ENCODE measurements at places on chromosomes 4 and X. TPM values are rescaled to one million over a fixed set of nuclear protein-coding genes. Genes with fewer than 3 reads are reported as not detected.

DUSP9 gene
- 0.08 TPM for polyA plus RNA-seq

GUCY2F gene
- not detected for polyA plus RNA-seq

NEUROG2 gene
- not detected for polyA plus RNA-seq

XAGE1A gene
- polyA plus RNA-seq = not detected

GABRA4 gene
- not detected for polyA plus RNA-seq

TLR7 gene
- polyA plus RNA-seq = not detected

ARHGAP4 gene
- 116 TPM for polyA plus RNA-seq

SRPK3 gene
- not detected for polyA plus RNA-seq

FUNDC2 gene
- 178 TPM for polyA plus RNA-seq

NSG1 gene
- polyA plus RNA-seq = 49.8 TPM

ARMCX4 gene
- 0.78 TPM for polyA plus RNA-seq

OPRPN gene
- not detected for polyA plus RNA-seq

KIT gene
- 0.98 TPM for polyA plus RNA-seq

ARX gene
- polyA plus RNA-seq = not detected

TMPRSS11F gene
- not detected for polyA plus RNA-seq

IL1RAPL2 gene
- not detected for polyA plus RNA-seq

MAP3K15 gene
- not detected for polyA plus RNA-seq

SLC4A4 gene
- 9.1 TPM for polyA plus RNA-seq

NKX3-2 gene
- not detected for polyA plus RNA-seq

OCIAD1 gene
- polyA plus RNA-seq = 151 TPM

ADGRA3 gene
- 0.32 TPM for polyA plus RNA-seq

ASB11 gene
- not detected for polyA plus RNA-seq

DSPP gene
- polyA plus RNA-seq = not detected

CLCN5 gene
- 0.63 TPM for polyA plus RNA-seq

PABPC1L2A gene
- not detected for polyA plus RNA-seq

STIM2 gene
- 41.4 TPM for polyA plus RNA-seq

NHSL2 gene
- polyA plus RNA-seq = 17.8 TPM

OPN1MW gene
- not detected for polyA plus RNA-seq

CAMK2D gene
- polyA plus RNA-seq = 19.6 TPM

SMIM20 gene
- 47.3 TPM for polyA plus RNA-seq

GBA3 gene
- not detected for polyA plus RNA-seq

SLC7A11 gene
- polyA plus RNA-seq = not detected

MAGED4B gene
- polyA plus RNA-seq = 2.6 TPM

DUX4 gene
- polyA plus RNA-seq = not detected

CLNK gene
- not detected for polyA plus RNA-seq

NSUN7 gene
- polyA plus RNA-seq = not detected

RNF150 gene
- not detected for polyA plus RNA-seq

FAM13A gene
- polyA plus RNA-seq = 1.6 TPM

ZMAT1 gene
- 2.5 TPM for polyA plus RNA-seq

HTRA3 gene
- not detected for polyA plus RNA-seq

BTK gene
- not detected for polyA plus RNA-seq

FGA gene
- polyA plus RNA-seq = not detected

F11 gene
- polyA plus RNA-seq = not detected

GAGE12H gene
- polyA plus RNA-seq = not detected
